Adrenal gland (tissue), 19 donors: ENCODE measurements at places on chromosomes 7 and 10. TPM values are rescaled to one million over a fixed set of nuclear protein-coding genes. Genes with fewer than 3 reads are reported as not detected.

DNA sequence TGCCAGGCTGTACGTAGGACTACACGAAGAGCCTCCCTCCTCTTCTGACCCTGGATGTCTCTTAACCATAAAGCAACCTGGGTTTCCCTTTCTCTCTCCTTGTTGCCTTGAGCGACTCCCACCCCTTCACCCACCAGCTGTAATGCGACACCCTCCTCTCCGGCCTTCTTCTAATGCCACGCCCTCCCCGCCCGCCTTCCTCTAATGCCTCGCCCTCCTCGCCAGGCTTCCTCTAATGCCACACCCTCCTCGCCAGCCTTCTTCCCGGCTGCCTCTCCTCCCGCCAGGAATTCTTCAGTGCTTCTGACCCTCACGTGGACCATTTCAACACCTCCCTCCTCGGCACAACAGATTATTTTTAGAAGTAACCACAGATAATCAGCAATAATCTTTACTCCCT is 348.5 kb upstream of the SHH start:
- no peak for DNase-seq

GRCh38 chr10:101224910-101225823 is 4.1 kb downstream of the LBX1 start:
- no peak for DNase-seq

- DNase-seq, result peak; percentile 93
Observed at GRCh38 chr10:119281581-119282071, 74.3 kb downstream of the GRK5 start.

DNA sequence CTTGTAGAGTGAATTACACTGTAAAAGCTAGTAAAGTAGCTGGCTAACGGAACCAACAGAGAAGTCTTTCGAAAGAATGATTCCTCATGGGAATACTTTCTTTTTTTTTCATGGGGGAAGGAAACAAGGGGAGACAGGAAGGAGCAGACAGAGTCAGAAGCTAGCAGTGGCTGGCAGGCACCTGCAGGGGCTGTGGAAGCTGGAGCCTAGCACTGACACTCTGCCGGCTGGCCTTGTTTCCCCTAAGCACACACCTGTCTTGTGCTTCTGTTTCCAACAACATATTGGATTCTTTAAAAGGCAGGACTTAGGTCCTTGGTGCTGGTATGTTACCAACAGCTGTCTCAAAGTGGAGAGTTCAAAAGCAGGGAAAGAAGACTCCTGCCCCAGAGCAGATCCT is 24.7 kb downstream of the NOD1 start:
- no peak for DNase-seq

DNA sequence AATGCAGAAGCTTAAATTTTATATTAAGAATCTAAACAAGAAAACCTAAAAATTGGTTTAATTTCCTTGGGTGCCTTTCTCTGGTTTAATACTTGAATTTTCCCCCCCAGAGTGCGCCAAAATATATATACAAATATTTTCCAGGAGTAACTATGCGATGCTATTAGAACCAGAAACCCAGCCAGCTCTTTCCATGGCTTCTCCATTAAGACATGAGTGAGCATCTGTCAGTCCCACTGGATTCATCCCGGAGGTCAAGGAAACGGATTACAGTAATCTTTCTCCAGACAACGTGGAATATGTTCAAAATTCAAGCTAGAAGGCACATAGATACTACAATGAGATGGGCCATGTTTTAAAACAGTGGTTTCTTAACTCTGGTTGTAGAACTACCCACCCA is 148.8 kb downstream of the TAX1BP1 start:
- no peak for DNase-seq

The MALRD1 gene
- 2.0 TPM for total RNA-seq

The WNT2 gene
- 0.72 TPM for total RNA-seq

The ZC3HAV1L gene
- total RNA-seq, result 20.4 TPM
